Cardiac septum (tissue), 1 donor: ENCODE measurements at places on chromosomes 5 and 9. TPM values are rescaled to one million over a fixed set of nuclear protein-coding genes. Genes with fewer than 3 reads are reported as not detected.

Gene INSYN2B
- total RNA-seq: not detected

GRCh38 chr5:35861718-35862117 lies 5.0 kb downstream of the IL7R start:
- DNase-seq: no peak

GRCh38 chr9:131094622-131095021 lies 1.7 kb upstream of the AIF1L start:
- DNase-seq: no peak

Gene FOXI1
- not detected for total RNA-seq

Gene AKNA
- total RNA-seq: 4.5 TPM

- DNase-seq: no peak
Measured at GRCh38 chr5:167853421-167853820, 438.0 kb upstream of the WWC1 start.

Gene NRG2
- 5.1 TPM for total RNA-seq
